ENCODE measurements at places on chromosomes 3 and 15. TPM values are rescaled to one million over a fixed set of nuclear protein-coding genes. Genes with fewer than 3 reads are reported as not detected.

- no peak overlapping the region for H3K27ac ChIP-seq
- DNase-seq, result no peak
- no peaks in the 10 kb centered on the region for H3K4me1 ChIP-seq
- H3K36me3 ChIP-seq, result no peaks in the 10 kb centered on the region
- H3K27me3 ChIP-seq, result no peaks in the 10 kb centered on the region
Observed at GRCh38 chr3:86563400-86563970, 427.5 kb downstream of the VGLL3 start.

- no peaks in the 10 kb centered on the region for H3K4me1 ChIP-seq
- no peaks in the 10 kb centered on the region for H3K27me3 ChIP-seq
- no peaks in the 10 kb centered on the region for H3K36me3 ChIP-seq
- no peak overlapping the region for H3K4me3 ChIP-seq
- DNase-seq, result no peak
- no peak overlapping the region for H3K27ac ChIP-seq
Observed at GRCh38 chr3:18086078-18086477, 339.1 kb downstream of the SATB1 start.

DNA sequence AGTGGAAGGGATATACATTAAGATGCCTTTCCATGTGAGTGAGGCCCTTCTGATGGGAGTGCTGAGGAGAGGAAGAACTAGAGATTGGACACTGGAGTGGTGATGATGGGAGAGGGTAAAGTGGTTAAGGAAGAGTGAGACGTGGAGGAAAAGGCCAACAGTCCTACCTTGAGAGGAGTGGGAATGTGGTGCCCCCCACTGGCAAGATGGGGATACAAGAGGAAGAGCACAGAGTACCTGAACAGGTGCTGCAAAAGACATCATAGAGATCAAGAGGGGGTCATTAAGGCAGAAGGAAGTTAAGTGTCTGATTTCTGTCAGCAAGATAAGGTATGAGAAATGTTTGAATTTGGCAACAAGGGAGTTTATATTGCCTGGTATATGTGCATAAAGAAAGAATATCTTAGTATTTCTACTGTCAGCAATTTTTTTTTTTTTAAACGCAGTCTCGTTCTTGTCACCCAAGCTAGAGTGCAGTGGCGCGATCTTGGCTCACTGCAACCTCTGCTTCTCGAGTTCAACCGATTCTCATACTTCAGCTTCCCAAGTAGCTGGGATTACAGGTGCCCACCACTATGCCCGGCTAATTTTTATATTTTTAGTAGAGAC, 34.0 kb downstream of the ARIH2 start:
- no peaks in the 10 kb centered on the region for H3K27me3 ChIP-seq
- peaks cover 22% of the 10 kb centered on the region for H3K4me1 ChIP-seq
- peaks cover 7% of the 10 kb centered on the region for H3K36me3 ChIP-seq
- DNase-seq, result no peak

GRCh38 chr15:64305261-64305660, 50.7 kb downstream of the CSNK1G1 start:
- no peaks in the 10 kb centered on the region for H3K4me1 ChIP-seq
- H3K36me3 ChIP-seq, result peaks cover 2% of the 10 kb centered on the region
- no peak overlapping the region for H3K4me3 ChIP-seq

DNA sequence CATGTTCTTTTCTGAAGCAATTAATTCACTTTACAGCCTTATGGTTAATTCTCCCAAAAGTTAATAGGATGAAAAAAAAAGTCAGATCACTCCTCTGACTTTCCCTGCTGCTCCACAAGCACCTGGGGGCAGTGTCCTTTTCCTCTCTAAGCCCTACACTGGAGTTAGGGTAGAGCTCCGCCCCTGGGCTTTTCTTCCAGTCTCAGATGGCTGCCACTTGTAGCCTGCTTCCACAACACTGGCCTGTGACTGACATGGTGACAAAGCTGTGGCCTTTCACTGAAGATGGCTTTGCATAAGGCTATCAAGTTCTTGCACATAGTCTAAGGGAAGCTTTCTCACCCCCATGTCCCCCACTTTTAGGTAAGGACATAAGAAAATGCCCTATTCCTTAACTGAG, 1.3 kb upstream of the MON1A start:
- peaks cover 28% of the 10 kb centered on the region for H3K4me1 ChIP-seq
- DNase-seq, result no peak
- H3K27me3 ChIP-seq, result no peaks in the 10 kb centered on the region
- no peaks in the 10 kb centered on the region for H3K36me3 ChIP-seq
- H3K4me3 ChIP-seq, result no peak overlapping the region

GRCh38 chr15:101501703-101502373, 12.3 kb upstream of the PCSK6 start:
- no peak overlapping the region for H3K4me3 ChIP-seq
- H3K4me1 ChIP-seq, result peaks cover 16% of the 10 kb centered on the region
- no peaks in the 10 kb centered on the region for H3K36me3 ChIP-seq

DNA sequence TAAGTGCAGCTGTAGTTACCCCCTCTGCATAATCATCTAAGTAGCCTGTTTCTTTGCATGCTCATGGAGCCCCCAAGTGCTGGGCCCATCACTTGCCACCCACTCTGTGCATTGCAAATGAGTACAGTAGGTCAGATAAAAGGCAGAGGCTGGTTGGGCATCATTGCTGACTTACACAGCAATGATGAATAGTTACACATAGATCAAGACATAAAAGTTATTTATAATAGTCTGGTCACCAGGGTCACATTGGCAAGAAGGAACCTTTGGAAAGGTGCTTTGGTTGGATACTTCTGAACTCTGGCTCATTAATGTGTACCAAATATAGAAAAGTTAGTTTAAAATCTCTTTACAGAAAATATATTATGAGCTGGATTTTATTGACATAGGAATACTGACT, 111.6 kb downstream of the MITF start:
- H3K27ac ChIP-seq, result no peak overlapping the region
- no peak overlapping the region for H3K4me3 ChIP-seq
- DNase-seq, result no peak

DNA sequence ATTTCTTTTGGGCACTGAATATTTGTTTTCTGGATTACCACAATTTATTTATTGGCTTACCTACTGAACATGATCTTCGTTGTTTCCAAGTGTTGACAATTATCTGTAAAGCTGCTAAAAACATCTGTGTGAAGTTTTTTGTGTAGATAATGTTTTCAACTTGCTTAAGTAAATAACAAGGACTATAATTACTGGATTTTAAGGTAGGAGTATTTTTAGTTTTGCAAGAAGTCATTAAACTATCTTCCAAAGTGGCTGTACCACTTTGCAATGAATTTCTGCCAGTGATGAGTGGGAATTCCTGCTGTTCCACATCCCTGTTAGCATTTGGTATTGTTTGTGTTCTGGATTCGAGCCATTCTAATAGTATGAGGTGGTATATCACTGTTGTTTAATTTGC, 702.2 kb downstream of the MECOM start:
- no peak overlapping the region for H3K4me3 ChIP-seq
- DNase-seq, result no peak
- no peaks in the 10 kb centered on the region for H3K36me3 ChIP-seq
- H3K4me1 ChIP-seq, result no peaks in the 10 kb centered on the region

ACAN gene
- 0.06 TPM for total RNA-seq

SAMD7 gene
- not detected for total RNA-seq

OIP5 gene
- 0.39 TPM for total RNA-seq

CP gene
- total RNA-seq, result 5.6 TPM

CELSR3 gene
- total RNA-seq, result 0.84 TPM

Data from esophagus muscularis mucosa (tissue), 4 donors.